ENCODE measurements at places on chromosomes 7 and 10.

DNA sequence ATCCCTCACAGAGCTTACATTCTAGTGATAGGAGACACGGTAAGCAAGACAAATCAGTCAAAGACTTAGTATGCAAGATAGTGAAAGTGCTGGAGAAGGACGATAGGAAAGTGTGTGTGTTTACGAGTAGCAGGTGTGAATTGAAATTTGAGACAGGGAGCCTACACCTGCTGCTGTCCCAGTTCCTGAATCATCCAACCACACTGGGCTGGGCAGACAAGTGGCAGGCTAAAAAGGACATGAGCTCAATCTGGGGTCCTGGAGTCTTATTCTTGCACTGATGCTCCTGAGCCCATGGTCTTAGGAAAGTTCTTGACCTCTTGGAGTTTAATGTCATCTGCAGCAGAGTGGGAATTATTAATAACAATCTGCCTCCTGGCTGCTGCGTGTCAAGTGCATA lies 16.2 kb downstream of the RBP3 start:
- DNase-seq, result peak; percentile 29

GRCh38 chr7:128114806-128115205 lies 83.6 kb upstream of the LRRC4 start:
- no peak for DNase-seq

DNA sequence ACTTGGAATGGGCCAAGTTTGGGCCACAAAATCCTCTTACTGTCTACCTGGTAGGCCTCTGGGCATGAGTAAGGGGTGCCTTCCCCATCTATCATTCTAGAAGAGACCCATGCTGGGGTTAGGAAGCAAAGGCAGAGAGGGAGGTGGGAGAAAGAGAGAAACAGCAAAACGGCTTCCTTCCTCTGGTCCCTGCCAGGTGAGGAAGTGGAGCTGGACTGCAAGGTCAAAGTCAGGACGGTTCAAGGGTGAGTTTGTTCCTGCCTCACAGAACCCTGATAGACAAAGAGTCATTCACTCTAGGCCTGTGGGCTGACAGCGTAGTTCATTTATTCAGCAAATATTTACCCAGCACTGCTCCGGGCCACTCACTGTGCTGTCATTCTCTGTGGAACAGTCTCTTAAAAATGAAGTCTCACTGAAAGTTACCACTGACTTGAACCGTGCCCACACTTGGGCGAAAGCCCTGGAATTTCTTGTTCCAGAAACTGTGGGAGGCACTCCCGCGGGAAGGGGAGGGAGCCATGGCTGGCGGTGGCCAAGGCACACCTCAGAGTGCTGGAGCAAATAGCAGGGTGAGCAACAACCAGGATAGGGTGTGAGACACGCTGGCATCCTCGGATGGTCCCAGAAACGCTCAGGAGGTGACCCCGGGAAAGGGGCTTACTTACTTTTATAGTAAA lies 26.2 kb upstream of the ECHDC3 start:
- no peak for DNase-seq

- DNase-seq, result peak; percentile 25
Observed at GRCh38 chr10:23065181-23065948, 30.0 kb upstream of the MSRB2 start.

DNA sequence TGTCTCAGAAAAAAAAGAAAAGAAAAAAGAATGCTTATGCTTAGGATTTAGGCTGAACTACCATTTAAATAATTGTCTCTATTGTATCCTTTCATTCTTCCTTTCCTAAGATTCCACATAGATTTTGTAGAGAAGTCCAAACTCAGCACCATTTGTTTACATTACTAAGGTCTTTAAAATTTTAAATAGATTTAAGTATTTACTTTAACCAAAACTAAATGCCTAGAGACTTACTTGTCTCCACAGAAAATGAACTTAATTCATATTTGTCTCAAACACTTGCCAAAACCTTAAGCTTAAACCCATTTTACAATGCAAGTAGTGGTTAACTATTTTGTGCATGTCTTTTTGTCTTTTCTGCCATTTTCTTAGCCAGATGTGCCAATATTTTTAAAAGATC lies 54.1 kb upstream of the ABI1 start:
- DNase-seq, result no peak

- no peak for DNase-seq
Observed at GRCh38 chr7:106570948-106571418, 90.0 kb downstream of the CCDC71L start.
